ENCODE measurements at places on chromosomes 4 and X.

DNA sequence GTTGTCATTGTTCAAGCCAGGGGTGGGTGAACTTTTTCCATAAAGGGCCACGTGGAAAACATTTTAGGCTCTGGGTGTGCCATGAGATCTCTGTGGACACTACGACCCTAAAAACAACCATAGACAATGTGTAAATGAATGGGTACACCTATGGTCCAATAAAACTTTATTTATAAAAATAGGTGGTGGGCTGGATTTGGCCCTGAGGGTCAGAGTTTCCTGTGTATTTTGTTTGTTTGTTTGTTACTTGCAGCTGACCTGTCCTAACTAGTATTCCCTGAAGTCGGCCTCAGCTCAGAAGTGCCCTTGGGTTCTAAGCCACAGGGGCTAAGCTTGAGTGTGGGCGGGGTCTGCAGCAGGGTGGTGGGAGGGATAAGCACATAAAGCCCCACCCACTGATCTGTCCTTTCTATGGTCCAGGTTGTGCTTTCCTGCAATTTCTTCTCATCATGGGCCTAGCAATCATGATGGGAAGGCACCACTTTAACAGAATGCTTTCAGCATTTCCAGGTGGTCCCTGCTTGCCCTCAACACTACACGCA, 17.2 kb upstream of the DRD5 start:
- no peak for DNase-seq

GRCh38 chr4:89788206-89789072, 48.5 kb downstream of the SNCA start:
- DNase-seq = no peak

DNA sequence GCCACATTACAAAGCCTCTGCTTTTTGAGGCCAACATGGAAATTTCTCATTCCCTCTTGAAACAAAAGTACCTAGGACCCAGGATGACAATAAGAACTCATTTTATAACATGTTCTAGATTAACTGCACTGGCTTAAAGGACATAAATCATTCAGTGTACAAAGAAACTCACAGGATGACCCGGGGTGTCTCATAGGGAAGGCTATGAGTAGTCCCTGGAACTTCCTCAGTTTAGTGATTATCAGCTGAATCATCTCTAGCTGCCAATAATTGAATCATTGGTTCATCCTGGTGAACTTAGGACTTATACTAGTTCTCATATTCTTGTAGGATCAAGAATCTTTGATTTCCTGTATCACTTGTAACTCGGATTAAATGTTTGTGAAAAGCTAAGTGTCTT, 95.8 kb upstream of the WDR1 start:
- no peak for DNase-seq

DNA sequence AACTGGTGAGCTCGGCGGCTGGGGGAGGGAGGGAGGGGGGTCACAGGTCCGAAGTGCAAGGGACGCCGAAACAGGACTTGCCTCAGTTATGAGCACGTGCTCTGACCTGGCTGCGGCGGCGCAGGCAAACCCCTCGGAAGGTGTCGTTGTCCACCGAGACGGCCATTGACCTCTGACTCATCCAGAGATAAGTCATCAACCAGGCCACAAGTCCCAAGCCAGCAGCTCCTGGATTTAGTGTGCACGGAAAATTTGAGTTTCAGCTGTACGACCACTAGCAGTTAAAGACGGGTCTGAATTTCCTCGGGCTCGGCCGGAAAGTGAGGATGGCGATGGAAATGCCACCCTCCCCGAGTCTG, 674 bp downstream of the SH3D19 start:
- no peak for DNase-seq

DNA sequence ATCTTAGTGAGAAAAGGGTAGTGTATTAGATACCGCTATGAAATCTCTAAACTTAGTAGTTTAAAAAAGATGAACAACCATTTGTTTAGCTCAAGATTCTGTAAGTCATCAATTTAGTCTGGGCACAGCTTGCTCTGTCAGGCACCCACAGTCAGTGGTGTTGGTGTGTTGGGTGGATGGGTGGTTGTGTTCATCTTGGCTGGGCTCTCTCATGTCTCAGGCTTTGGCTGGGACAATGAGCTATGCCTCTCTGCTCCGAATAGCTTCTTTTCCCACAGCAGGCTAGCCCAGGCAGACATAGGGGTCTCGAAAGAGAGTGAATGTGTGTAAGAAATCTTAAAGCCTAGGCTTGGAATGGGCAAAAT, 127.0 kb upstream of the GATB start:
- no peak for DNase-seq

- no peak for DNase-seq
Observed at GRCh38 chr4:91359041-91360031, 944.4 kb upstream of the GRID2 start.

GRCh38 chr4:23763559-23763958, 126.3 kb downstream of the PPARGC1A start:
- DNase-seq = no peak

GRCh38 chr4:79050541-79050880, 111.3 kb upstream of the PAQR3 start:
- no peak for DNase-seq

DNA sequence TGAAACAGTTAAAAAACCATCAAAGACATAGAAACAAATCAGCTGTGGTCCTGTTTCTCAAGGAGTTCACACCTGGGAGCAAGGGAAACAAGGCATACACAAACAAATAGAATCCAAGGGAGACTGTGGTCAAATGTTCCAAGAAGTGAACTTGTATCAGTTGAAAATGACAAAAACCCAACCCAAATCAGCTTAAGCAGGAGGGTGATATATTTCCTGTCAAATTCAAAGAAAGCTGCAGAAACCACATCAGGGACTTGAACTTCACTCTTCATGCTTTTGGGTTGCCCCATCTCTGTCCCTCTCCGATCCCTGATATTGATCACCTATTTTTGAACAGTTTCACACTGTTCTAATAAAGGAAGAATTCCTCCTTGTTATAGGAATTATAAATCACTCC, 148.6 kb upstream of the FMR1 start:
- no peak for DNase-seq

DNA sequence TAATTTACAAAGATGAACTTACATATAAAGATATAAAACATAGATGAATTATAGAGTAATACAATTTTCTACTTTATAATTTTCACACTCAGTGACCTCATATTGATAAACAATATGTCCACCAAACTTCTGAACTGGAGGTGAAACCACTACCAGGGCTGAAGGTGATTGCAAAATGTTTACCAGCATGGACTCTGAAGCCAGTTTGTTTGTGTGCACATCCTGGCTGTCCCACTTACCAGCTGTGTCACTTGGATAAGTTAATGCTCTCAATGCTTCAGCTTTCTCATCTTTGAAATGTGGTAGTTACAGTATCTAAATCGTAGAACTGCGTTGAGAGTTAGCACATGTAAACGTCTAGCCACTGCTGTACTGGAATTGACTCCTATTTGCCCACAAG, 392.6 kb downstream of the HNRNPD start:
- no peak for DNase-seq

GRCh38 chr4:158236304-158237030, 26.2 kb downstream of the TMEM144 start:
- DNase-seq = peak; percentile 10

DNA sequence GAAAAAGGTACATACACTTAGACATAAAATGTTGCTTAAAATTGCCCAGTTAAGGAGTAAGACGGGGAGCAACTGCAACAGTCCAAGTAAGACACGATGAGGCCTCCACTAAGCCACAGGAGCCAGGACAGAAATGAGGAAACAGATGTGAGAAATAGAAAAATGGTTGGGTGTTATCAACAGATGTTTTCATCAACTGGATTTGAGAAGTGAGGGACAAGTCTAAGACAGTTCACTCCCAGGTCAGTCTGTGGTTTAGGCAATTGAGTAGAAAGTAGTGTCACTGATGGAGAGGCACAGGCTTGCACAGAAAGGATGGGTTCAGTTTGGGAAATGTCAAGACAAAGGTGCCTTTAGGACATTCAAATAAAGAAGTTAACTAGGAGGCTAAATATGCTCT, 23.5 kb upstream of the PHF8 start:
- no peak for DNase-seq

- DNase-seq = no peak
Observed at GRCh38 chrX:54820737-54821136, 13.2 kb downstream of the MAGED2 start.

DNA sequence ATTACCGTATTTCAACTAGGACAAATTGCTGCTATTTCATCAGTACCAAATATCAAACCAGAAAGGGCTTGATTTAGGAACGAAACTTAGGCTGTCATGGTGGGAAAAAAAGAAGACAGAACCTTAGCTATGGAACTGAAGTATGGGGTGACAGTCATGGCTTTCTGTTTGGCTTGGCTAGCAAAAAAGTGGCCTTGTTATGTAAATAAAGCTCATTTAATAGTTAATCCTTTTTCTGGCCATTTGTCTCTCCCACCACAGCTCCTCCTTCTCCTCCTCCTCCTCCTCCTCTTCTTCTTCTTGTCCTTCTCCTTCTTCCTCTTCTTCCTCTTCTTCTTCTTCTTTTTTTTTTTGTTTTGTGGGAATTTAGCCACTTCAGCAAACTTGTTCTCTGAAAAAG, 434.7 kb upstream of the NDST4 start:
- no peak for DNase-seq

DNA sequence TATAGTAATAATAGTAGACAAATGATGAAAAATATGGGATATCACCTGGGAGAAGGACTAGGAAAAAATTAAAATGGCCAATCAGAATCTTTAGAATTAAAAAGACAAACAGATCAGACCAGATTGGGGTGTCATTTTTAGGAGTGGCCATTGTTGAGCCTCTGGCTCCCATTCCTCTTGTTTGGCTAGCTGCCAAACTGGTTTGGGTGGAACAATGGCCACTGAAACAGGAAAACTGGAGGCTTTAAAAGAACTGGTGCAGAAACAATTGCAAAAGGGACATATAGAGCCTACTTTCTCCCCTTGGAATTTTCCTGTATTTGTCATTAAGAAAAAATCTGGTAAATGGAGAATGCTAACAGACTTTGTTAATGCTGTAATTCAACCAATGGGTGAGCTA, 294.8 kb upstream of the DKK2 start:
- DNase-seq = no peak

GRCh38 chr4:54185866-54186265, 43.2 kb upstream of the PDGFRA start:
- no peak for DNase-seq

DNA sequence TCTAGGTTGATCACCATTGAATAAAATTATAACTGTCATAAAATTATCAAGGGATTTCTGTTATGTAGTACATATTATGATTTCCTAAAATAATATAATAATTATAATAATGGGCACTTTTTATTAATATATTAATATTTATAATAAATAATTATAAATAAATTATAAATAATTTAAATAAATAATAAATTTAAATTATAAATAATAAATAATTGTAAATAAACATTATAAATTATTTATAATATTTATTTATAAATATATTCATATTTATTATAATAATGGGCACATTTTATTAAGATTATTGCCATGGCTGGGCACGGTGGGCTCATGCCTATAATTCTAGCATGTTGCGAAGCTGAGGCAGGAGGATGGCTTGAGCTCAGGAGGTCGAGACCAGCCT, 24.5 kb downstream of the RAP1GDS1 start:
- no peak for DNase-seq

DNA sequence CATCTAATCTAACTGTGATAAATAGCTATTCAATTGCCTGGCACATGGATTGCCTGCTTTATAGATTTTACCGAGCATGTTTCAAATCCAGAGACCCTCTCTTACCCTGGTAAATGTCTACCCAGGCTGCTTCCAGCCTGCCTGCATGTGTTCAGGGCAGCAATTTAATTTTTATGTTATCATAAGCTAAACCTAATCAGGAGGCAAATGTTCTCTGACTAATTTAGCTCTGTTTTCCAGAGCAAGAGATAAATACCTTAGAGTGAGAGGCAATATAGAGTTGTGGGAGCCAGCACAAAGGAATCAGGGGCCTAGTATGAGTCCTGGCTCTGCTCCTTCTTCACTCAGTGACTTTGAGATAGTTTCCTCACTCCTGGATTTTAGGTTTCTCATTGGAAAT, 37.7 kb downstream of the PARM1 start:
- DNase-seq = no peak
